ENCODE measurements at places on chromosomes 1 and 21. TPM values are rescaled to one million over a fixed set of nuclear protein-coding genes. Genes with fewer than 3 reads are reported as not detected.

CLEC20A gene
- total RNA-seq, result not detected

ATP1B1 gene
- 4.1 TPM for total RNA-seq

OR14K1 gene
- total RNA-seq, result not detected

SLC25A34 gene
- 0.94 TPM for total RNA-seq

AZIN2 gene
- total RNA-seq, result 3.6 TPM

CCNL2 gene
- total RNA-seq, result 92.2 TPM

PAQR6 gene
- total RNA-seq, result 4.4 TPM

FCRL1 gene
- total RNA-seq, result 1.0 TPM

KDF1 gene
- total RNA-seq, result 0.47 TPM

- DNase-seq, result peak; percentile 36
These were observed 7.6 kb upstream of the ZNF326 start for GRCh38 chr1:89987159-89987819.

GRCh38 chr21:42162831-42163510 lies 56.0 kb upstream of the ABCG1 start:
- no peak for DNase-seq

DNA sequence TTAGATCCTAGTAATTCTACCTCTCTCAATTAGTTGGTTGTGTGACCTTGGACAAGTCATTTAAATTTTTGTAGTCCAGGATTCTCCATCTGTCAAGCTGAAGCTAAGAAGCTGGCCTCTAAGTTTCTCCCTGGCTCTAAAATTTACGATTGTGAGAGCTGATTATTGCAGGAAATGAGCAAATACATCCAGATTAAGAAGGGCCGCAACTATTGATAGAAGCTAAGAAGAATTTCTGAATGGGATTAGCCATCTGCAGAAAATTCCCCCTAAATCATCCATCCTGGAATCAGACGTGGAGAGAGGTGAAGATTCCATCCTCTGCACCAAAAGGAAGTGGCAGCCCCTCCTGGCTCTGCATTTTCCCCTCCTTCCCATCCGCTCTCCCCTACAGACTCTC lies 55.0 kb downstream of the HIVEP3 start:
- no peak for DNase-seq

DNA sequence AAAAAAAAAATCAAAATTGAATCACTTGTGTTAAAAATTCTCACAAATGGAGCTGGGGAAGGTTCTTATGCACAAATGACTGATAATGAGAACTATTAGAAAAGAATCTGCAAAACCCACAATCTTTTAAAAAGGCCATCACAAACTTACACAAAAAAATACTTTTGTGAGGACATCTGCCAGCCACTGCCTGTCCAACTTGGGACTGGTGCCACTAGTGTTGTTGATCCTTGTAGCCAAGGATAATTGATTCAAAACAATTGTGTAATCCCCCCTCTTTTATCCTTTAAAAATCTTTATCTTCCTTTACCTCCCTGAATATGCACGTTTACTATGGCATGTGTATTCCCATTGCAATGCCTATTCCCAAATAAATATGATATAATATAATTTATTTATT lies 39.2 kb upstream of the THEM4 start:
- no peak for DNase-seq

- no peak for DNase-seq
These were observed 18.3 kb upstream of the EFHD2 start for GRCh38 chr1:15391366-15391765.

- DNase-seq, result no peak
These were observed 1245.1 kb upstream of the ADGRL4 start for GRCh38 chr1:80251591-80251990.

DNA sequence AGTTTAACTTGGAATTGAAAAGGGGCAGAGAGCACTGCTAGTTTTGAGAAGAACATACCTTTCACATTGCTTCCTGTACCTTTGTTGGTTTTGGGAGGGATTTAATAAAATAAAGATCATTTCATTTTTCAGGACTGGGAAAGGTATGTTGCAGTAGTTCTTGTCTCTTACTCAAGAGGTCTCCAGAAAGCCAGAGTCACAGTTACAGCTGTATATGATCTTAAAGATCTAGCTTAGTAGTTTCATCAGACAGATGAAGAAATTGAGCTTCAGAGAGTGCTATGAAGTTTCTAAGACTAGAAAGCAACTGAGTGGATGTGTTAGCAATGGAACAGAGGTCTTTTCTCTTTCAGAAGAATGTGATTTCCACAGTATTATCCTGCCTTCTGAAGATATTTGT lies 1.0 kb downstream of the OR10K2 start:
- no peak for DNase-seq

GRCh38 chr1:159205225-159205624 lies 550 bp downstream of the ACKR1 start:
- no peak for DNase-seq

DNA sequence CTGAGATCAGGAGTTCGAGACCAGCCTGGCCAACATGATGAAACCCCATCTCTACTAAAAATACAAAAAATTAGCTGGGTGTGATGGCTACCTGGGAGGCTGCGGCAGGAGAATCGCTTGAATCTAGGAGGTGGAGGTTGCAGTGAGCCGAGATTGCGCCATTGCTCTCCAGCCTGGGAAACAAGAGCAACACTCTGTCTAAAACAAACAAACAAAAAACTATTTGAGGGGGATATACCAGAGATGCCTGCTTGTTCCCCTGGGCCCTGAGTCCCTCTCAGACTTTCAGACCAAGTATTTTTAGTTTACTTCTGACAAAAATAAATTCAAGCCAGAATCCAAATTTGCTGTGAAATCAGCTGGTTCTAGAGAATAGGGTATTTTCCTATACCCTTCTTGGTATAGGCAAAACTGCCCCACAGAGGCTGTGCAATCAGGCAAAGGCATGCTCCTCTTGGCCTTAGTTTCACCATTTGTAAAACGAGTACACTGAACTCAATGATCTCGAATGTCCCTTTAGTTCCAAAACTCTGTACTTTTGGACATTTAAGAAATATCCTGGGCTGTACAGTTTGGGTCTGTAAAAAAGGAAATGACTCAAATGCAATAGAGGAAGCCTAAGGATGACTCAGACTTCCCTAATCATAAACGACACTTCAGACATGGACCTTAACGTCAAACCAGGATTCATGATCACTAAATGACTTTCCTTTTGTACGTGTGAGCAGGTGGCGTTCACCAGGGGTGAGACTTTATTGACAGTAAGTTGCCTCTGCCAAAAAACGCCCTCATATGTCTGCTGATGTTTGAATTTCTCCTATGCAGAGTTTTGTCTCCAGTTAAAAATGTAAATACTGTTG lies 16.1 kb downstream of the ENSA start:
- DNase-seq, result peak; percentile 59

GRCh38 chr1:93979040-93979717 lies 69.9 kb upstream of the GCLM start:
- no peak for DNase-seq

DNA sequence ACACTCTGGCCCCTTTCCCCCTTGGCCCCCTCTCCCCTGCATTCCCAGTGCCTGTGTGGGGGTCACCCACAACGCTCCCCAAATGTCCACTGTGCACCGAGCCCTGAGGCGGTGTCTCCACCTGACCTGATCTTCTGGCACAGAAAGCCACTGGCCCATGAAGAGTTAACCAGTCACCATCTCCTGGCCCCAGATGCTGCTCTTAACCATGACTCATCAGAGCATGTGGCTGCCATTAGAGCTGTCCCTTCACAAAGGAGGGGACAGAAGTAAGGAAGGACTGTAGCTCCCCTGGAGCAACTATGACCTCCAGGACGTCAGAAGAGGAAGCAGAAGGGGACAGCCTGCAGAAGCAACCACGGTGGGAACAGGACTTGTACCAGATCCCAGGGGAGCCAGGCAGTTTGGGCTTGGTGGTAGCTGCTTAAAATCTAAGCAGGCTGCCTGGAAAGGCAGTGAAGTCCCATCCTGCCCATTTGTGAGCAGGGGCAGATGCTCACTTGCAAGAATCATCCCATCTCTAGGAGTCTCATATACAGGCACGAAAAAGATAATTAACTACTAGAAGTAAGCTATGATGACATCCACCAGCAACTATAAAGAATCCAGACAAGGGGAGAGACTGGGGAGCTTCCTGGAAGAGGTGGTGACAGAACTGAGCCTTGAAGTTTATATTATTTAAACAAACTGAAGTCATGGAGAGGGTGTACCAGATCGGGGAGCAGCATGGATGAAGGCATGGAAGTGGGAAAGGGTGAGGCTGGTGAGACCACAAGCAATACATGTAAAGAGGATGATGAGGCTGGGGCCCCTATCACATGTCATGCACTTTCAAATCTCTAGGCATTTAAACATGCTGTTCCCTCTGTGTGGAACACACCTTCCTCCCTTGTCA lies 1.1 kb upstream of the TTC39A start:
- no peak for DNase-seq

GRCh38 chr1:222167111-222167510 lies 380.8 kb downstream of the HHIPL2 start:
- DNase-seq, result peak; percentile 6

- DNase-seq, result no peak
These were observed 1967.4 kb downstream of the NCAM2 start for GRCh38 chr21:22965455-22966135.

DNA sequence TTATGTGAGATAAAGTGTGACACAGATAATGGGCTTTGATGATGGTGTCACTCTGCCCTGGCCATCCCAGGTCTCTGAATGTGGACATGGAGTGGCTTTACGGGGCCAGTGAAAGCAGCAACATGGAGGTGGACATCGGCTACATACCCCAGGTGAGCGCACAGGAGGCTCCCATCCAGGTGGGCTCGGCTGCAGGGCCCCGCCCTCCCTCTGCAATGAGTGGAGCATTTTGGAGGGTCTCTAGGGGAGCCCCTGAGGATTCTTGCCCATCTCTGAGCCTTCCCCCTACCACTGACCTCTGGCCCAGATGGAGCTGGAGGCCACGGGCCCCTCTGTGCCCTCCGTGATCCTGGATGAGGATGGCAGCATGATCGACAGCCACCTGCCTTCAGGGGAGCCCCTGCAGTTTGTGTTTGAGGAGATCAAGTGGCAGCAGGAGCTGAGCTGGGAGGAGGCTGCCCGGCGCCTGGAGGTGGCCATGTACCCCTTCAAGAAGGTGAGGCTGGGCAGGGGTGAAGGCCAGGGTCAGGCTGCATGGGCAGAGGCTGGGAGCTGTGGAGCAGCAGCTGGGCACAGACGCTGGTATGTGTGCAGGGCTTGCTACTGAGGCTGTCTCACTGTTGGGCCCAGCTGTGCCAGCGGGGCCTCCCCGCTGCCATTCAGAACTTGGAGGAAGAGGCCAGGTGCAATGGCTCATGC lies 8.2 kb upstream of the MTFR1L start:
- DNase-seq, result no peak

DNA sequence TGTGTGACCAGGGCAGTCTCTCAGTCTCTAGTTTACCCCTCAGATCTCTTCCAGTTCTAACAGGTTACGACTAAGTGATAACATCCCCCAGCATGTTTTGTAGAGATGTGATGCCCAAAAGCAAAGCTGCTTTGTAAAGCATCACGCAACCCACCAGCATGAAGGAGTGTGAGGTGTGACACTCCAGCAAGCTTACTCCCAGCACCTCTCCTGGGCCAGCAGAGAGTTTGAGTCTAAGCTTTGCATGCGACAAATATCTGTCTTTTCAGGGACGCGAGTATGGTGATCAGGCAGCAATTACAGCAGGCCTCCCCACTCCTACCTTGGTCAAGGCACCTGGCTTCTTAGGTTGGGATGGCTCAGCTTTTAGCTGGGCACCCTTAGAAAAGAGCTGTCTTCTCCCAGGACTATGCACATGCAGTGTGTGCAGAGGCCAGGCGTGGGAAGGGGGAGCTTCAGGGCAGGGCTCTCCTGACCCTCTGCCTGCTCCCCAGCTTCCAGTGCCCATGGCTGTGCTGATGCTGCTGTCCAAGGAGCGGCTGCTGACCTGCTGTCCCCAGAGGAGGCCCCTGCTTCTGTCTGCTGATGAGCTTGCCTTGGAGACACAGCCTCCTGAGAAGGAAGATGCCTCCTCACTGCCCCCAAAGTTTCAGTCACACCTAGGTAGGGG lies 48.2 kb downstream of the ELK4 start:
- DNase-seq, result no peak

DNA sequence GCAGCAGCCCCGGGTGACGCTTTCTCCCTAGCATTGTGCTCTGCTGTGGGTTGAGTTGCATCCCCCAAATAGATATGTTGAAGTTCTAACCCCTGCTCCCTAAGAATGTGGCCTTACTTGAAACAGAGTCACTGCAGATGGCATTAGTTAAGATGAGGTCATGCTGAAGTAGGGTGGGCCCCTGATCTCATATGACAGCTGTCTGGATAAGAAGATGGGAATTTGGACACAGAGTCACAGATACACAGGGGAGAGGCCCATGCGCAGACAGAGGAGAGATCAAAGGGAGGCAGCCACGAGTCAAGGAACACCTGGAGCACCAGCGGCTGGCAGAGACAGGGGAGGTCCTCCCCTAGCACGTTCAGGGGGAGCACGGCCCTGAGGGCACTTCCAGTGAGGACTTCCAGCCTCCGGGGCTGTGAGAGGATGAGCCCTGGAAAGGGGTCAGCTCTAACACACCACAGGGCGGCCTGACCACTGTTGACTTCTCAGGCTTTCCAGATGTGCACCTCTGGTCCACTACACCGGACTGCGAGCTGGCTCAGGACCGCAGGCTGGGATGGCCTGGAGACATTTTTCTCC lies 46.4 kb downstream of the ABCG1 start:
- DNase-seq, result no peak

DNA sequence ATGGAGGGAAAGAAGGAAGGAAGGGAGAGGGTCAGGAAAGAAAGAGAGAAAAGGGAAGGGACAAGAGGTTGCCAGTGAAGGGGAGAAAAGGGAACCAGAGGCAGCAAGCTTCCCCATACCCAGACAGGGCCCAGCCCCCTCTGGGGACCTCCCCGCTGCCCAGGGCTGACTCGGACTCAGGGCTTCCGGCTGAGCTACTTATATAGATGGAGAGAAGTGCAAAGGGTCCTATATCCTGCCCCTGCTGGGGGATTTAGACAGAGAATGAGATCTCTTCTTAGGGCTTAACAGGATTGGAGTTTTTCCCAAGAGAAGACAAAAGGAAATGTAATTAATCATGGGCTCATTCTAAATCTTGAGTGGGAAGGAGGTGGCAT lies at the start of gene ETV3L:
TSS of gene ETV3L (minus strand) at position 176 of the 377 bp plus-strand sequence. CDS start 285 bp downstream, outside the sequence.
- DNase-seq, result no peak

DNA sequence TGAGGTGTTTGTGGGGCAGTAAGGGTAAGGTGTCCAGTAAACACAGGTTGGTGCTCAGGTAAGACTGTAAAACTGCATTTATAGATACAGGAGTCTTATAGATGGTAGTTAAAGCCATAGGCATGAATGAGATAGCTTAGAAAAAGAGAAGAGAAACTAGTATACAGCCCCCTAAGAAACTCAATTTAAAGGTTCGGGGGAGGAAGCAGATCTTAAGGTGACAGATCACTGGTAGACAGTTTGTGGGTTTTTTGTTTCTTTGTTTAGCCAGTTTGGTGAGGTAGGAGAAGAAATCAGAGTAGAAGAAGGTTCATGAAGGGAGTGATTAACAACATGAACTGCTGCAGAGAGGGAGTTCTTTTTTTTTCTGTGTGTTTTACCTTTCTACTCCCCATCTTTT lies 6.1 kb upstream of the AGO3 start:
- DNase-seq, result no peak

DNA sequence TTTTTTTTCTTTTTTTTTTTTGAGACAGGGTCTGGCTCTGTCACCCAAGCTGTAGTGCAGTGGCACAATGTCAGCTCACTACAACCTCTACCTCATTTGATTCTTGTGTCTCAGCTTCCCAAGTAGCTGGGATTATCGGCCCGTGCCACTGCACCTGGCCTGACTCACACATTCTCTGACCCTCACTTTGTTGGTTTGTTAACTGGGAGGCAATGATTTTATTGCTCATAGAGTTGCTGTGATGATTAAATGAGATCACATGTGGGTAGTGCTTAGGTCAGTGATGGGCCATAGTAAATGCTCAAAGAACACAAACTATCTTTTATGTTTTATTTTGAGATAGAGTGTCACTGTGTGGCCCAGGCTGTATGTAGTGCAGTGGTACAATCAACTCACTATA lies 47.3 kb upstream of the SSBP3 start:
- DNase-seq, result no peak

Measured in activated naive CD8-positive, alpha-beta T cell treated with anti-CD3 and anti-CD28 coated beads for 36 hours (primary cell).